ENCODE measurements at places on chromosomes 6 and 20.

DNA sequence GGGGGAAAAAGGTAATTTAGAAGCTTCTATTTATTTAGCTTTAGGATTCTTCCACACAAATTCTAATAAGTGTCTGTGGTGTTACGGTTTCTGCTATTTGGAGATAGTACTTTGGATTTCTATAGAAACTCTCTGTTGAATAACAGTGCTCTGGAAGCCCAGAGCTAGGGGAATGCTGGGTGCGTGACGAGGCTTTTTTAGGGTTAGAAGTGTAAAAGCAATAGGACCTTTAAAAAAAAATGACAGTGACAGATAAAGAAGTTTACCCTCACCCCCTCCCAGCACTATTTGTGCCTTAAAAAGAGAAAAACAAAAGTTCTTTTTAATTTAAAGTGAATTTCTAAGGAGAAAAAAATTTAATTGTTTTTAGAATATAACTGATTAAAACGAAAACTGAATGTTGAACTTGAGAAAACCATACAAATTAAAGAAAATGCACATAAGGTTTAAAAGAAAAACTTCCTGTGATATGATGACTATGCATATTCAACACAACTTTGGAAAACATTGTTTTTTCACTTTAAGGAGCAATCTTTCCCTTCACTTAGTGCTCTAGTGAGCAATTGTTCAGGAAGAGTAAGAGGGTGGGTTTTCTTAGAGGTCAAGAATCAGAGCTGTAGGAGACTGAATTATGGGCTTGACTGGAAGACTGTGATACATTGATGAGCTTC lies 89.6 kb upstream of the RIPOR2 start:
- no peak for DNase-seq

DNA sequence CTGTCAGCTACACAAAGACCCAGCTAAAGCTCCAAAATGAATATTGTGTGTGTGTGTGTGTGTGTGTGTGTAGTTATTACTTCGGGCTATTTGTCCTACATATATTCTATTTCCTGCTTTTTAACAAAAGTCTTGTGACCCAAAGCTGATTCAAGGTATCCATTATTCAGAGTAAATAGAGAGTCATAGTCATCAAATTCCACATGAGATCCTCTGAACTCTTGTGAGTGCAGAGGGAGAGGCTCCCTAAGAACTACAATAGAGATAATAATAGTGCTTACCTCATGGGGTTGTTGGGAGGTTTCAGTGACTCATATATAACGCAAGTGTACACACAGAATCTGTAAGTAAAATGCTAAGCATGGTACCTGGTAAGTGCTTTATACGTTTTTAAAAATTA lies 95.6 kb upstream of the SHLD1 start:
- no peak for DNase-seq

DNA sequence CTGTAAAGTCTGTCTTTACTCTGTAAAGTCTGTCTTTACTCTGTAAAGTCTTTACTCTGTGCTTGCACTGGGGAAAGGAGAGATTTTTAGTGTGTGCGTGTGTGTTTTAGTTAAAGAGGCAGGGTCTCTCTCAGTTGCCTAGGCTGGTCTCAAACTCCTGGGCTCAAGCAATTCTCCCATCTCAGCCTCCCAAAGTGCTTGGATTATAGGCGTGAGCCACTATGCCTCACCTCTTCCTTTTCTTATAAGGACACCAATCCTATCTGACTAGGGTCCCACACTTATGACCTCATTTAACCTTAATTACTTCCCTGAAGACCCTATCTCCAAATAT lies 93.8 kb downstream of the JPH2 start:
- no peak for DNase-seq

DNA sequence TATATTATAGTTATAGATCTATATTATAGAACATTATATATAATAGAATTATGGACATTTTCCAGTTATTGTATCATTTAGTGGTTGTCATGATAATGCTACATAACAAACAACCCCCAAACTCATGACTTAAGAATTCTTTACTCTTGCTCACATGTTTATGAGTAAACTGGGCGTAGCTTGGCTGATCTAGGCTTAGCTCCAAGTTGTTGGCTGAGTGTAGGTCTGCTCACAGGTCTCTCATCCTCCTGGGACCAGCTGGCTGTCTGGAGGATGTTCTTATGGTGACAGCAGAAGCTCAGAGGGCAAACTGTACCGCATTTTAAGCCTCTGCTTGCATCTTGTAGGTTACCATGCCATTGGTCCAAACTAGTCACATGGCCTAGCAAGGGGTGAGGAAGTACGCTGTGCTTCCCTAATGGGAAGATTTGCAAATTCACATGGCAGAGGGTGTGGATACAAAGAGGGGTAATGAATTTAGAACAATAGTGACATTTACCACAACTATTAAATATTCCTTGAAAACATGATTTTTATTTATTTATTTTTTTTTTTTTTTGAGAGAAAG lies 34.2 kb downstream of the ARHGAP40 start:
- peak; percentile 31 for DNase-seq

GRCh38 chr6:36126553-36127458 lies 3.5 kb upstream of the MAPK13 start:
- no peak for DNase-seq

GRCh38 chr6:158863646-158864045 lies 44.5 kb upstream of the EZR start:
- DNase-seq: peak; percentile 36

DNA sequence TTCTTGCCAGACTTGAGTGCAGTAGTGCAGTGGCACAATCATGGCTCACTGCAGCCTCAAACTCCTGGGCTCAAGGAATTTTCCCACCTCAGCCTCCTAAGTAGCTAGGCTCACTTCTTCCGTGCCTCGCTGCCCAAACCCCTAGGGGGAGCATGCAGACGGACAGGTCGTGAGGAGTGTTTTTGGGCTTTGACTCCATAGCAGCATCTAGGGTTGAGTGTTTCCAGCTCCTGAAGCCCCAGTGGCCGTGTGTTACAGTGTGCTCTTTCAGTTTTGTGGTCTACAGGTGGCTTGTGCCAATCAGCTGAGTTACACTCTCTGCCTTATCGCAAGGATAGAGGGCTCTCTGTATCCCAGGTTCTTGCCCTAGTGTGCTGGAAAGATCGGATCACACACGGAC lies 33.4 kb downstream of the NCOA3 start:
- no peak for DNase-seq

GRCh38 chr6:36128073-36128472 lies 2.2 kb upstream of the MAPK13 start:
- DNase-seq: no peak

GRCh38 chr6:13832778-13833177 lies 18.4 kb upstream of the MCUR1 start:
- no peak for DNase-seq

- DNase-seq: no peak
Observed at GRCh38 chr6:148608199-148608951, 138.5 kb upstream of the UST start.

DNA sequence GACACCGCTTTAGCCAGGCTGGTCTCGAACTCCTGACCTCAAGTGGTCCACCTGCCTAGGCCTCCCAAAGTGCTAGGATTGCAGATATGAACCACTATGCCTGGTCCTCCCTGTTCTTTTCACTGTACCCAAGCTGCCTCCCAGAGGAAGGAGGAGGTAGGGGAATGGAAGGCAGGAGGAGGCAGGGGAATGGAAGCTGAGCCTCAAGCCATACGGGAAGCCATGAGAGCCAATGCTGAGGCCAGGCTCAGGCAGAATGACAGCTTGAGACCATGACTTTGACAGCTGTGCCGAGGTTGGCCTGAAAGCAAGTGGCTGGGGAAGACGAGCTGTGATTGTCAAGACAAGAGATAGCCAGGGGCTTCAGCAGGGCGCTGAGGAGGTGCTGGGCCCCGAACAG lies 13.6 kb upstream of the ZNF335 start:
- no peak for DNase-seq

- peak; percentile 37 for DNase-seq
Observed at GRCh38 chr20:50335105-50335504, 144.5 kb downstream of the CEBPB start.

GRCh38 chr6:53686355-53686940 lies 20.9 kb upstream of the KLHL31 start:
- DNase-seq: no peak

GRCh38 chr6:134303891-134304290 lies 14.0 kb downstream of the SGK1 start:
- peak; percentile 35 for DNase-seq
